ENCODE measurements at places on chromosomes 1 and 21. TPM values are rescaled to one million over a fixed set of nuclear protein-coding genes. Genes with fewer than 3 reads are reported as not detected.

DNA sequence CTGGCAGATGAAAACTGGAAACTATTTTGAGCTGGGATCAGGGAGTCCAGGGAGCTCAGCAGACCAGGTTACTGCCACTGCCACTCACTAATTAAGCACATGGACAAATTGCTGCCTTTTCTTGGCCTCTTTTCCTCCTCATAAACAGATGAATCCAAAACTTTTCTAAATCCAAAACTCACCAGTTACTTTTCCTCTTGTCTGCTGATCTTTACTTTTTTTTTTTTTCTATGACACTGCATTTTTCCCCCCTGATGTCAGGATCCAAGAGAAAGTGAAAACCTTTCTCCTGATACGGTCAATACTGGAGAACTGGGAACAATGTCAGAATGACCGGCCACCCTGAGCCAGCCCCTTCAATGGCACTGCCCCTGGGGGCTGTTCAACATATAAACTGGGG, 405.8 kb downstream of the DUSP10 start:
- DNase-seq, result no peak
- H3K27ac ChIP-seq, result peak overlapping the region; percentile 78
- no peaks in the 10 kb centered on the region for H3K36me3 ChIP-seq
- H3K4me3 ChIP-seq, result no peak overlapping the region

GRCh38 chr1:152188673-152189591, 29.9 kb upstream of the RPTN start:
- peak; percentile 86 for DNase-seq
- H3K4me3 ChIP-seq, result peak overlapping the region; percentile 57
- no peaks in the 10 kb centered on the region for H3K27me3 ChIP-seq
- H3K27ac ChIP-seq, result peak overlapping the region; percentile 60
- peaks cover 48% of the 10 kb centered on the region for H3K4me1 ChIP-seq
- H3K36me3 ChIP-seq, result no peaks in the 10 kb centered on the region

The CYP2J2 gene
- total RNA-seq, result 16.0 TPM

DNA sequence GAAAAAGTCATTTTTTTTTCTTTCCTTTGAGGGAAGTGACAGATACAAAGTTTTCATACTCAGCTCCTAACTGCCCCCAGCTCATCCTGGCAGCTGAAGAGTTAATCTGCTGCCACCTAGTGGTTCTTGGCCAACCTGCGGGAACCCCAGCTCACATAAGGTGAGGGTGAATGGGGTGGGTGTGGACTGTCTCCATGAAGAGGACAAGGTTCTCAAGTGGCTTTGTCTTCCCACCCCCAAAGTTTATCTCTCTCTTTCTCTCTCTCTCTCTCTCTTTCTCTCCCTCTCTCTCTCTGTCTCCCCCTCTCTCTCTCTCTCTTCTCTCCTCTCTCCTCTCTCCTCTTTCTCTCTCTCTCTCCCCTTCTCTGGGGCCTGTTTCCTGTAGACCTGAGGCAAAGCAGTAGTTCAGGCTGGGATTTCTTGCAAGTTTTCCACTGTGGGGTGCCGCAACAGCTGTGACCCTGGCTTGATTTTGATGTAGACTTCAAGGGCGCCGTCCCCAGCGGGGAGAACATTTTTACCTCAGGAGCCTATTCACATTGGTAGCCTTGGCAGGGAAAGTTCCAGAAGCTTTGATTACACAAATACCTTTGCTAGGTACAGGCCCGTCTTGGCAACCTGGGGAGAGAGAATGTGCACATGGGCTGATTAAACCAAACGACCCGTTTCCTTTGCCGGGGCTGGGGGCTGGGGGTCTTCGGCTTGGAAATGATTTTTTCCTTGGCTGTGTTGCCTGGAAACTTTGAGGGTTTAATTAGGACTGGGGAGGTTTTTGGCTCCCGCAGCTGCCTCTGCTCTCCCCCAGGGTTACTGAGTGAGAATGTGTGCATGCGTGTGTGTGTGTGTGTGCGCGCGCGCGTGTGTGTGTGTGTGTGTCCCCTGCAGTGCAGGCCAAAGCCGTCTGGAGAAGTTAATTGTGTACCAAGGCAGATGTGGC, 135.9 kb downstream of the TM2D1 start:
- H3K27ac ChIP-seq, result no peak overlapping the region
- DNase-seq, result no peak
- H3K27me3 ChIP-seq, result no peaks in the 10 kb centered on the region
- H3K4me3 ChIP-seq, result no peak overlapping the region
- peaks cover 10% of the 10 kb centered on the region for H3K4me1 ChIP-seq

The EPHA2 gene
- total RNA-seq, result 105 TPM

DNA sequence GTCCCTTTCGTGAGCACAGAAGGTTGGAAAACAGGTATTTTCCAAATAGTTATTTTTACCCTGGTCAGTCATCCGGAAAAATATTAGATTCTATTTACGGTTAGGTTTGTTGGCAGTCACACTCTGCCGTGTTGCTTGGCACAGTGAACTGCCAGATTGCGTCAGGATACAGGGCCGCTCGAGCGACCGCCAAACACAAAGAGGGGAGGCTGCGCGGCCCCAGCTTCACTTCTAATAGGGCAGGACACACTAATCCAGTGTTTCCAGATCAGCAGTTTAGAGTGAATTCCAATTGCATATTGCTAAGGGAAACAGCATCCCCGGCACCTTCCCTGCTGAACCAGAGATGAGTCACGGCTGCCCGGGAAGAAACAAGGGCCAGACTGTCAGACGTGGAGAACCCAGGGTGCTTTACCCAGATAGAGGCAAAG, 22.9 kb downstream of the UMODL1 start:
- peak; percentile 69 for DNase-seq
- no peaks in the 10 kb centered on the region for H3K27me3 ChIP-seq
- no peaks in the 10 kb centered on the region for H3K36me3 ChIP-seq

The FAM167B gene
- total RNA-seq, result not detected

DNA sequence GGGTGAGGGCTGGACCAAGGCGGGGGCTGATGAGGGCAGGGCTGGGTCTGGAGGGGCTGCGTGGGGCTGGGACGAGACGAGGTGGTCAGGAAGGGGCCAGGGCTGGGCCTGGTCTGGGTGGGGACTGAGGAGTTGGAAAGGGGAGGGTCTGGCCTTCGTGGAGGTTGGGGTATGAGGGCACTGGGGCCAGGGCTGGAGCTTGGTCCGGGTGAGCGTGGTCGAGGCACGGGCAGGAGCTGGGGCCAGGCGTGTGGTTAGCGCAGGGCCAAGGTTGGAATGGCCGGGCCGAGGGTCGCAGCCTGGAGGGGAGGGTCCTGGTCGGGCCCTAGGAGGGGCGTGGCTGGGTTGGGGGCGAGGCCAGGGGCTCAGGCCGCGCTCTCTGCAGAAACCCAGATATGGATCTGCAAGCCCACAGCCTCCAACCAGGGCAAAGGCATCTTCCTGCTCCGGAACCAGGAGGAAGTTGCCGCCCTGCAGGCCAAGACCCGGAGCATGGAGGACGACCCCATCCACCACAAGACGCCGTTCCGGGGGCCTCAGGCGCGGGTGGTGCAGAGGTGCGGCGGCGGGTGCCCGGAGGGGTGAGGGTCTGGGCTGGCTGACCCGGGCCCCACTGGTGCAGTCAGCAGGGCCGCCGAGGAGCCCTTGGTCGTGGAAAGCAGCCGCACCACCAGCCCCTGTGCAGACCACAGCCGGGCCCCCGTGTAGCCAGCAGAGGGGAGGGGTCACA, 9.0 kb downstream of the TTLL10 start:
- H3K4me3 ChIP-seq, result no peak overlapping the region
- H3K27ac ChIP-seq, result no peak overlapping the region
- DNase-seq, result no peak

GRCh38 chr1:161299347-161299746, 10.4 kb downstream of the MPZ start:
- no peak overlapping the region for H3K4me3 ChIP-seq
- H3K27me3 ChIP-seq, result no peaks in the 10 kb centered on the region
- DNase-seq, result no peak
- H3K27ac ChIP-seq, result no peak overlapping the region
- H3K4me1 ChIP-seq, result peaks cover under 1% of the 10 kb centered on the region
- H3K36me3 ChIP-seq, result no peaks in the 10 kb centered on the region
